ENCODE measurements at places on chromosomes 7 and 10.
A peak's percentile ranks its signal among the peaks of the same experiment; 100 is the strongest.

DNA sequence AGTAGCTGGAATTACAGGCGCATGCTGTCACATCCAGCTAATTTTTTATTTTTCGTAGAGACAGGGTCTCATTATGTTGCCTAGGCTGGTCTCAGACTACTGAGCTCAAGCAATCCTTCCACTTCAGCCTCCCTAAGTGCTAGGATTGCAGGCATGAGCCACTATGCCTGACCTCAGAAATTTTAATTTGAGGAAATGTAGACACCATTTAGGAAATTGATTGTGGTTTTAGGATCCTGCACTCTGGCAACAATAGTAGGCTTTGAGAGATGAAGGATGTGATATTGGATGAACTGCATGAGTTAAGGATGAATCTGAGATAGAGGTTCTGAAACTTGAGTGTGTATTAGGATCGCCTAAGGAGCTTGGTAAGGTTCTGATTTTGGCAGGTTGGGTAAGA, 66.5 kb downstream of the PPP1R9A start:
- no peak overlapping the region for H3K4me3 ChIP-seq
- H3K27me3 ChIP-seq, result no peaks in the 10 kb centered on the region
- no peaks in the 10 kb centered on the region for H3K36me3 ChIP-seq
- no peak for DNase-seq

DNA sequence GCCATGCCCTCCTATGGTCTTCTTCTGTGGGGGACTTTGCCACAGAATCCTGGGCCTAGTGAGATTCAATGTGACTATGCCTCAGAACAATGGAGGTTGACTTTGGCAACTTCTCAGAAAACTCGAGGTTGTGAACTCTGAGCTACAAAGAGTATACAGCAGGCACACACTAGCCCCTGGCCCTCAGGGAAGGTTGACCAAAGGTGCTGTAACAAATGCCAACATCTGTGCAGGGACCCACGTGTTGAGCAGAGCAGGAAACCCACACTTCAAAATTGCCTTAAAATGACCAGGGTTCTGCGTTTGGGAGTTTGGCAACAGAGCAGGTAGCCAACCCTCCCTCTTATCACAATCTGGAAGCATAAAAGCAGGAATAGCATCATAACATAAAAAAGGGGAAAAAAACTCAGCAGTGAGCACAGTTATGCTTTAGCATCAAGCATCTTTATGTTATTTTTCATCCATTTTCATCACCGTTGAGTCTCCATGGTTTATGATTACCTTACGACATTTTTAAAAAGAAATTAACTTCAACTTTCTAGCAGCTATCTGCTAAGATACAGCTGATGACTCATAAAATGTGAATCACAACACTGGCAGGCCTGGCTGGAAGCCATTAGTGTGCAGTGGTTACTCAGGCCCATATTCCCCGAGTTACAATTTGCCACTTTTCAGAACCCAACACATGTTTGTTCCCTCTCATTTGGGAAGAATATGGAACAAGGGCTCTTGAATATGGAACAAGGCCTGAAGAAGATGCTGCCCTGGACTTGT, 11.1 kb downstream of the PRLHR start:
- peaks cover 6% of the 10 kb centered on the region for H3K27me3 ChIP-seq
- H3K4me3 ChIP-seq, result no peak overlapping the region
- H3K4me1 ChIP-seq, result no peaks in the 10 kb centered on the region
- peak; percentile 70 for DNase-seq

DNA sequence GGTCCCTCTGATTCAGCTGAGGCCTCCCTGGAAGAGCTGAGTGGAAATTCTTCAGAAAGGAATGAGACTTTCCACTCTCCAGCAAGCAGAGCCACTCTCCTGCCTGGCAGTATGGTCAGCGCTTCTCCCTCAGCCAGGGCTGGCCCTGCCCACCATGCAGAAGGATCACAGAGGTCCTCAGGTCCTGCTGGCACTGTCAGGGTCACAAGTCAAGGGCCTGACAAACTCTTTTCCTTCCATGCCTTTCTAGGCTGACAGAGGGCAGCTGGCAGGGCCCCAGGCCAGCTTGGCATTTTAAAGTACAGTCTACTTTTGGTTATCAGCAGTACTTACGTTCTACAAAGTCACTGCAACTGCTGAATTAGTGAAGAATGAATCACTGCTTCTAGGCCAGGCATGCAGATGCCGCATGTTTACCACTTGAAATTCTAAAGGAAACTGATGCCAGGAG, 119.3 kb upstream of the FRMD4A start:
- H3K4me1 ChIP-seq, result peaks cover 12% of the 10 kb centered on the region
- H3K27ac ChIP-seq, result peak overlapping the region; percentile 86
- H3K4me3 ChIP-seq, result no peak overlapping the region
- peak; percentile 65 for DNase-seq
- no peaks in the 10 kb centered on the region for H3K36me3 ChIP-seq

DNA sequence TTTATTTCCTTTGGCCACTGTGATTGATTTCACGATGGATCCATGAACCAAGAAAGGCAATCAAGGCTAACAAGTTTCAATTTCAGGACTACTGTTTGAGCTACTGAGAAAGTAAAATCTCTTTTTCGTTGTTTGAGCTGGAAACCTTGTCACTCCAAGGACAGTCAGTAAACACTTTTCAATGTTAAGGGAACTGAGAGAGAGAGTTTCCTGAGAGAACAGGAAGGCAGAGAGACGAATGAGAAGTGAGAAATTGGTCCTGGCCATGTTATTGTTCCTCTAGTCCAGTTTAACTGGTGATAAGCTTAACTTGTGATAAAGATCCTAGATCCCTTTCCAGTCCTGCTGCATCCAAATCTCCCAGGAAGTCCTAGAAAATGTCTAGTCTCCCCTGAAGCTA, 909 bp upstream of the AKR1D1 start:
- H3K4me3 ChIP-seq, result no peak overlapping the region
- no peaks in the 10 kb centered on the region for H3K27me3 ChIP-seq
- no peaks in the 10 kb centered on the region for H3K4me1 ChIP-seq
- no peaks in the 10 kb centered on the region for H3K36me3 ChIP-seq
- no peak for DNase-seq

DNA sequence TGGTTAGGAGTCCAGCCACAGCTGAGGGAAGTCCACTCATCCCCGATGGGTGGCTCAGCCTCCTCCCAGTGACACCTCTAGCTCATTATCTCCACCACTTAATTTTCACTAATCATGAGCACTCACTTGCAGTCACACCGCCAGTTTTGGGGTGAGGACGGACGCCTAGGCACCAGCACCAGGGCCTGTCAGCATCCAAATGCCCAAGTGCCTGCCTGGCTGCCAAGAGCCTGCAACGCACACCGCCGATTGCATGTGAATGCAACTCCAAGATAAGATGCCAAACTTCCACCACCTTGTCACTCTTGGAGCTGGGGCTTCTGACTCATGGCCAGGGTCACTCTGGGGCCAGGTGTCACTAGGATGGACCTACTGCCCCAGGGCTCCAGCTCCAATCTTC, 24.4 kb upstream of the SMARCD3 start:
- no peak overlapping the region for H3K4me3 ChIP-seq
- H3K27me3 ChIP-seq, result no peaks in the 10 kb centered on the region
- H3K4me1 ChIP-seq, result peaks cover 8% of the 10 kb centered on the region

- no peak overlapping the region for H3K4me3 ChIP-seq
- no peaks in the 10 kb centered on the region for H3K4me1 ChIP-seq
- no peak for DNase-seq
- no peaks in the 10 kb centered on the region for H3K36me3 ChIP-seq
- H3K27me3 ChIP-seq, result no peaks in the 10 kb centered on the region
These were observed 181.7 kb downstream of the PLXNA4 start for GRCh38 chr7:132394283-132395198.

DNA sequence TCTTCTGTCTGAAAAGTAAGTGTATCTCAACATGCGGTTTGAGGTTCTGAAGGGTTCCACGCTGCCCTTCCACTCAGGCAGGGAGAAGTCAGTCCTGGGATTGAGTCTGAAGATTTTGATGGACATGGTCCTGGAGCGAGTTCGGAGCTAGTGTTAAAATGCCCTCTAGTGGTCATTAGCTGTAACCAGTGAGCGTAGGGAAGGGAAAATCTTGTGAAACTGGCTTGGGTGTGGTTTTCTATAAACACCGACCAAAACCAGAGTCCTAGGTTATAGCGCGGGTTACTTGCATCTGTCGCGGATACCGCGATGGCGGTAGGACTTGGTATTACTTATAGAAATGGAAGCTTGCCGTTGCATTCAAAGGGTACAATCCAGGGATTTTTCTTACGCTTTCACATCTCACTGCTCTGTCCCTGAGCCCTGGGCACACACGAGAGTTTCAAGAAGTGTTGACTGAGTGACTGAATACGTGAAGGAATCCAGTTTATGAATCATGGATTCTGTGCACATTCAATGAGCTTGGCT, 348.2 kb upstream of the C7orf33 start:
- no peak overlapping the region for H3K4me3 ChIP-seq
- H3K27ac ChIP-seq, result no peak overlapping the region
- H3K36me3 ChIP-seq, result no peaks in the 10 kb centered on the region
- DNase-seq, result peak; percentile 16

- H3K27me3 ChIP-seq, result no peaks in the 10 kb centered on the region
- no peak for DNase-seq
- H3K27ac ChIP-seq, result no peak overlapping the region
- H3K4me3 ChIP-seq, result no peak overlapping the region
- no peaks in the 10 kb centered on the region for H3K4me1 ChIP-seq
These were observed 62.3 kb downstream of the TMEM26 start for GRCh38 chr10:61390851-61391250.

DNA sequence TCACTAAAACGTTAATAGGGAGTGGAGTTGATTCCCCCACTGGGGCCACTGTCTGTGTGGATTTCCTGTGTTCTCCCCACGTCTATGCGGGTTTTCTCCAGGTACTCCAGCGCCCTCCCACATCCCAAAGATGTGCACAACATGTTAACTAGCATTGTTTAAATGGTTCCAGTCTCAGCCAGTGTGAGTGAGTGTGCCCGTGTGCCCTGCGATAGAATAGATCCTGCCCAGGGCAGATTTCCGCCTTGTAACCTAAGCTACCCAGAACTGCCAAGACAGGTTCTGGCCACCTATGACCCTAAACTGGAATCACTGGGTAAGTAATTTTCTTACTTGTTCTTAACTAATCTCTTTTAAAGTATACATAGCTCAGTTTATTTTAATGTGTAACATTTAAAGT, 58.5 kb downstream of the CCDC6 start:
- no peaks in the 10 kb centered on the region for H3K36me3 ChIP-seq
- DNase-seq, result no peak
- H3K27ac ChIP-seq, result no peak overlapping the region

DNA sequence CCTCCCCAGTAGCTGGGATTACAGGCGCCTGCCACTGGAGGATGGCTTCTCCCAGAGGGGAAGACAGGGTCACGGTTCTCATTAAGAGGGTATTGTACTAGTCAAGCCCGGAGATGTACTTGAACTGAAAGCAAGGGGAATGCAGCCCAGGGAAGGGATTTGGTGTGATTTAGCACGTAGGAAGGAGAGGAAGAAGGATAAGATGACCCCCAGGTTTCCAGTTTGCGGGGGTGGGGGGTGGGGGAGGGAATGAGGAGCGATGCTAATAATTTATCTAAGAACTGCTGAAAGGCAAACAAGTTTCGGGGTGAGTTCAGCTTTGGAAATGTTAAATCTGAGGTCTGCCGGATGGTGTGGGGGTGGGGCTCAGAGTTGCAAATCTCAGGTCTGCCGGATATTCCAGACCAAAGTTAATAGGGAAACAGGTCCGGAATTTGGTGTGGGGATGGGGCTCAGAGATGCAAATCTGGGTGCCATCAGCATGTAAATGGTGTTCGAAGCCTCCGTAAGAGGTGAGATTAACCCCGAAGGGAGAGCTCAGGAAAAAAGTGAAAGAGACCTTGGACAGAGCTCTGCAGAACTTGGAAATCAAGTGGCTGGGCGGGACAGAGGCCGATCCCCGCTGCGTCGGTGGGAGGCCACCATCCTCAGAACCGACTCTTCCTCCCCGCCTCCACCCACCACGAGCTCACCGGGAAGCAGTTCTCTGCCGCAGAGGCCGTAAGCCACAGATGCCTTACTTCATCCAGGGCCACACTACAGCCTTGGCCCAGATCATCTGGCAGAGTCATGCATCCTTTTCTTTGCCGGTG, 1.6 kb upstream of the SEPHS1 start:
- peak; percentile 54 for DNase-seq
- H3K27me3 ChIP-seq, result peaks cover 19% of the 10 kb centered on the region
- H3K36me3 ChIP-seq, result no peaks in the 10 kb centered on the region
- peaks cover 6% of the 10 kb centered on the region for H3K4me1 ChIP-seq
- H3K27ac ChIP-seq, result peak overlapping the region; percentile 16

GRCh38 chr10:31129271-31129670, 97.6 kb upstream of the ZNF438 start:
- DNase-seq, result peak; percentile 96
- no peaks in the 10 kb centered on the region for H3K27me3 ChIP-seq
- no peaks in the 10 kb centered on the region for H3K36me3 ChIP-seq
